ENCODE measurements at places on chromosomes 7 and 10.
A peak's percentile ranks its signal among the peaks of the same experiment; 100 is the strongest.

DNA sequence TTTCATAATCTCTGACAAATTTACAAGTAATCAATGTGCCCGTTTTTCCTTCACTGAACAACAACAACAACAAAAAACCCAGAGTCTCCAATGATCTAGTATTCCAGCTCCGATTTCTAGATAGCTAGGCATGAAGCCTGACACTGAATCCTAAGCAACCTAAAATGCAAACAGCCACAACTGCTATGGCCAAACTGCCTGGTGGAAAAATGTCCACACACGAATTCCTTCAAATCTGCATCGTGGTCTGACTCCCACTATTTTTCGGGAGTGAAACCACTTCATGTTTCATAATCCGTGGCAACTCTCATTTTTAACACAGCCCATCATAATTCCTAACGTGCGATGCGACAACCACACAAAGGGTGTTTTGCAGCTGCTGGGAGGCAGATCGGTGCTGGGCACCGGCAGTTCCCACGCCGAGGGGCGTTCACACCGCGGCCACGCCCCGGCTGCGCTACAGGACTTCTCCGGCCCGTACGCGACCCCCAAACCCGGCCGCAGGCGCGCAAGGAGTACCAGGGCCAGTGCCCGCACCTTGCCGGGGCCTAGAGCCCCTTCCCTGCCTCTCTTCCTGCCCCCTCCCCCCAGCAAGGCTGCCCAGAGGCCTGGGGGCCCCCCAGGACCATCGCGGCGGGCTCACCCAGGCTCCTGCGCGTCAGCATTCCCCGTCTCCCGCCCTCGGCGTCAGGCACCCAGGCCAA lies 814 bp downstream of the RUFY2 start:
- DNase-seq, result peak; percentile 50

DNA sequence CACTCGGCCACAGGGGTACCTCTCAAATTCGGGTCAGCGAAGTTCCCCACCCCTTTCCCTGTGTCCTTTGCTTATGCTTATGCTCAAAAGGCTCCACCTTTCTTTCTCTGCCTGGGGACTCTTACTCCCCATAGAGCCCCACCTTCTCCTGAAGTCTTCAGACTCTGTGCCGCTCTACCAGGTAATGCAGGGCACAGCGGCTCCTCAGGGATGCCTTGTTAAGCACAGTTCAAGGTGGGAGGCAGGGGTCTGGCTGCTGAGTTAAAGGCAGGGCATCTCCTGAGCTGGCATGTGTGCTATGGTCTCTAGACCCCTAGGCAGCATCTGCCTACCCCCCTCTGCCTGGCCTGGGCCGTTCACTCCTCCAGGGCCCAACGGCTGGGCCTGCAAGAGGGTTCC lies 3.0 kb upstream of the CXCL12 start:
- DNase-seq, result no peak

GRCh38 chr7:32289651-32290414 lies 200.3 kb downstream of the LSM5 start:
- no peak for DNase-seq

- DNase-seq, result peak; percentile 43
Measured at GRCh38 chr10:116287906-116288501, 15.0 kb upstream of the GFRA1 start.

DNA sequence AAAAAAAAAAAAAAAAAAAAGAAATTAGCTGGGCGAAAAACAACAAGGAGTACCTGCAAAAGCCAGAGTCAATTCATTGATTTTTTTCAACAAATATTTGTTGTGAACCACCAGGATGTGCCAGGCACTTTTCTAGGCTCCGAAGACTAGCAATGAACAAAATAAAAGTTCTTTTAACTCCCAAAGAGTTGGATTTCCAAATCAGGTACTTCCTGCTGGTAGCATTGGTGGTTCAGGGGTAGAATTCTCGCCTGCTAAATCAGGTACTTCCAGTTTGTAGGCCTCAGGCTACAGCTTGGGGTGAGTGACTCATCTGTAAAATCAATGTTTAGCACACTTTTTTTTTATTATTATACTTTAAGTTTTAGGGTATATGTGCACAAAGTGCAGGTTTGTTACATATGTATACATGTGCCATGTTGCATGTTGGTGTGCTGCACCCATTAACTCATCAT lies 10.9 kb downstream of the PPA1 start:
- peak; percentile 49 for DNase-seq

- no peak for DNase-seq
Measured at GRCh38 chr7:19762631-19763030, 10.8 kb downstream of the TMEM196 start.

- no peak for DNase-seq
Measured at GRCh38 chr7:148722340-148723165, 23.9 kb downstream of the CUL1 start.

DNA sequence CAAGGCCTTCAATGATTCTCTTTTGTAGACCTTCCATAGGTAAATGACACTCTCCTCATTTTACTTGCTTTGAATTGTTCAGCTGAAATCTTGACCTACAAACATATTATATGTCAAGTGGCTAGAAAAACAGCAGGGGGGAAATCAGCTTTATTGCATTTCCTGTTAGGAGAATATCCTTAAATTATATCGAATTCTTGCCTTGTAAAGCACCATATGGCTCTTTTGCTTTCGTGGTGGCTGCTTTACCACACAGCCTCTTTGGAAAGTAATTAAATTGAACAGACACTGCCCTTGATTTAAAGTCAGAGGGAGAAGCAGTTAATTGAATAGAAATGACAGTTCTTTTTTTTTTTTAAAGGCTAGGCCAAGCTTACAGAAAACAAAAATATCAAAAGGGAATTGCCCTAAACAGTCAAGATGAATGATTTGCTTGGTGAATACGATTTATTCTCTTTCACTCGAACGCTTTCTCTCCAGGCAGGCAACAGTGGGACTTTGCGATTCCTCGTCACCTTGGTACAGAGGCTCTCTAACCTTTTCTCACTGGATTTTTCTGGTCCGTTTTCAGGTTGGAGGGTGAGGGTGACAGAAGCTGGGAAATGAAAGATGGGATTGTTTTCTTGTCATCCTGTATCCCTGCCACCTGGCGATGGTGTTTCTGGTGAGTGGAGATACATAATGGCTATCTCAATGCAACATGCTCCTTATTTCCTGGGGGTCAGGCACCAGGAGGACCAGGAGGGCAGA lies 126.0 kb downstream of the GATA3 start:
- DNase-seq, result no peak

DNA sequence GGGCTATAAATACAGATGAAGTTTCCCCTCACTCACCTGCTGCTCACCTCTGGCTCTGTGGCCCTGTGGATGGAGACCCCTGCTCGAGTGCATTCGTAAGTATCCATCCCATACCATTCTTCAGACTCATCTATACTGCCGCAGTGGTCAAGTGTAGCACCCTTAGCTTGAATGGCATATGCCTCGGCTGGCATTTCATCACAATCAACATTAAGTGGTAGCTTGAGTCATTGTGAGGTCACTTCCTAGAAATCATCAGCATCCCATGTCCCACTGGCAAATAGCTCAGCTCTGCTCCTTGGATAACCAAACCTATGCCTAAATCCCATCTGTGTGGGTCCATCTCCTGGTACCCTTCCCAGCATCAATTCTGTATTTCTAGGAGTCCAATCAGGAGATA lies 38.2 kb downstream of the MDH2 start:
- no peak for DNase-seq

- DNase-seq, result no peak
Measured at GRCh38 chr10:122348935-122349361, 25.6 kb upstream of the PLEKHA1 start.

DNA sequence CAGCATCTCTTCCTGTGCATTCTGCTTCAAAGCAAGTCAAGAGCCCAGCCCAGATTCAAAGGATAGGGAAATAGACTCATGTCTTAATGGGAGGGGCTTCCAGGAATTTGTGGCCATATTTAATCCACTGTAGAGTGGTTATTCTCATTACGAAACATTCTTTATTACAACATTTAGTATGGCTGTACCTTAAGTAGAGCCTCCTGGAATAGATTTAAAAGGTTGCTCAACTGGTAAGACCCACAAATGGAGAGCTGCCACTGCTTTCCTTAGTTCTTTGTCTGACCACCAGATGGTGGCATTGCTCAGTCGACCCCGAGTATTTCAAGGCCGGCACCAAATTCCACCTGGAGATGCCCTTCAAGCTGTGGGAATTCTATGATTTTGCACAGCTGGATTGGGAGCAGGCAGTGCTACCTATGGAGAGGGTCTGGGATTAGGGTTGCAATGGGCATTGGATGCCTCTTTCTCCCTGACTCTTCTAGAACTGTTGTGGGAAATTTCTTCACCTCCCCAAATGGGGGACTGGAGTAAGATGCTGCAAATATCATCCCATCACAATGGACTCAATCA lies 102.2 kb downstream of the RBM20 start:
- DNase-seq, result peak; percentile 78

DNA sequence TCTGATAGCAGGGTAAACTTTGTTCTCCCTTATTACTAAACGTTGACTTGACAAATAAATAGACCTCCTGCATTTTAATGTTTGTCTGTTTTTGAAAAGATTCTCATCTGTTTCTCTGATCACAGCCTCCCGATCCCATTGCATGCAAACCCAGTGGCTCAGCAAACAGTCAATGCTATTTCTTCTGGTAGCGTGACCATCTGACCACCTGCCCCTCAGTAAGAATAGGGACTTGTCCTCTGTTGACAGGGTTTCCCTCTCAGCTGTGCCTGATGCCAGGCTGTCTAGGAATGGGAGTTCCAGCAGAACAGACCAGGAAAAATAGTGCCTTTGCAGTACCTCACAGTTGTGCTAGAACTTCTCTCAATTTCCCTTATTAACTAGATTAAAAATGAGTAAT lies 40.7 kb upstream of the EBLN1 start:
- no peak for DNase-seq

- DNase-seq, result peak; percentile 69
Measured at GRCh38 chr7:123871998-123872867, 27.3 kb downstream of the HYAL4 start.

DNA sequence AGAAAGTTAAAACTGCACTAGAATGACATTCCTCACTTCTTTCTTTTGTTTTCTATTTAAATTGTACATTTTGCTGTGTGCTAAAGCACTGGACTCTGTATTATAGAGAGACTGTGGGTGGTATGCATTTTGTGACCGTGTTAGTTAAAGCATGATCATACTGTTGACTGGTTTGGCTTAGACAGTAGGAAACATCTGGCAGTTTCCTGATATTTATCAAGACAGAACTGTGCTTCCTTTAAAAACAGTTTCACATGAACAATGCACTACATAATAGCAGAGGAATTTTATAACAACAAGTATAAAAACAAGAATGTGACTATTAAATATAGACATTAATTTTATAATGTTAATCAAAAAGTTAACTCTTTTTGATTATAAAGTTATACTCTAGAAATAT lies 23.1 kb downstream of the GNG11 start:
- DNase-seq, result no peak

DNA sequence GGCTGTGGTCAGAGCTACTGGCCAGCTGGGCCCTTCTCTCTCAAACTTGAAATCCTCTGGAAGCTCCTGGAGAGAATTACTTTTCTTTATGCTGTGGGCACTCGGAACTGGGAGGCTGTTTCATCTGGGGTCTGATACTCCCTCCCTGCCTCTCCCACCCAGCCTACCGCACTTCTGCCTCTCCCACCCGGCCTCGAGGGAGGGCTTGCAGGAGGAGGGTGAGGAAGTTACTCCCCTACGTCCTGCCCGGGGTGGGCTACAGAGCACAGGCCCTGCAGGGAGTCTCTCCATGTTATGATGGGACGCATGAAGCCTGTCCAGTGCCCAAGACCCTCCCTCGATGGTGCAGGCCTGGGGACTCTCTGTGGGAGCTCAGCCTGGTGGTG lies 584.6 kb upstream of the MKI67 start:
- DNase-seq, result no peak

DNA sequence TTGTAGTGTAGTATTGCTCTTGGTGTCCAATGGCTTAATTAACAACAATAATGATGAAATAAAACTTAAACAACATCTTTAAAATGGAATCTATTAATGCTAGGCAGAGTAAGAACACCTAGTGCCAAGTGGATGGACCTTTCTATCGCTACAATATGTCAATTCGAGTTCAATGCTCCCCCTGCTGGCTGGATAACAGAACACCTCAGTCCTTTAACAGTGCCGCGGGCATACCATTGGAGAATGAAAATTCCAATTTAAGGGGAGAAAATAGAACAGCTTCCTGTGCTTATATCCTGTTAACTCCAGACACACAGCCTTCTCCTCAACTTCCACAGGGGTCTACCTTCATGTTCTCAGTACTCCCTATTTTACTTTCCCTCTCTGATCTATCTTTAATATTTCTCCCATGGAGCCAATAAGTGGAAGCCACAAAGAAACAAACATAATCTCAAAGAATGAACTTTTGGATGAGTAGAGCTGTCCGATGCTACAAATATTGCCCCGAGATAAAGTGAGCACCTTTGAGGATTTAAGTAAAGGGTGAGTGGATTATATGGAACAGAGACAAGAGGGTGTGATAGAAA lies 41.4 kb downstream of the COL1A2 start:
- peak; percentile 79 for DNase-seq

DNA sequence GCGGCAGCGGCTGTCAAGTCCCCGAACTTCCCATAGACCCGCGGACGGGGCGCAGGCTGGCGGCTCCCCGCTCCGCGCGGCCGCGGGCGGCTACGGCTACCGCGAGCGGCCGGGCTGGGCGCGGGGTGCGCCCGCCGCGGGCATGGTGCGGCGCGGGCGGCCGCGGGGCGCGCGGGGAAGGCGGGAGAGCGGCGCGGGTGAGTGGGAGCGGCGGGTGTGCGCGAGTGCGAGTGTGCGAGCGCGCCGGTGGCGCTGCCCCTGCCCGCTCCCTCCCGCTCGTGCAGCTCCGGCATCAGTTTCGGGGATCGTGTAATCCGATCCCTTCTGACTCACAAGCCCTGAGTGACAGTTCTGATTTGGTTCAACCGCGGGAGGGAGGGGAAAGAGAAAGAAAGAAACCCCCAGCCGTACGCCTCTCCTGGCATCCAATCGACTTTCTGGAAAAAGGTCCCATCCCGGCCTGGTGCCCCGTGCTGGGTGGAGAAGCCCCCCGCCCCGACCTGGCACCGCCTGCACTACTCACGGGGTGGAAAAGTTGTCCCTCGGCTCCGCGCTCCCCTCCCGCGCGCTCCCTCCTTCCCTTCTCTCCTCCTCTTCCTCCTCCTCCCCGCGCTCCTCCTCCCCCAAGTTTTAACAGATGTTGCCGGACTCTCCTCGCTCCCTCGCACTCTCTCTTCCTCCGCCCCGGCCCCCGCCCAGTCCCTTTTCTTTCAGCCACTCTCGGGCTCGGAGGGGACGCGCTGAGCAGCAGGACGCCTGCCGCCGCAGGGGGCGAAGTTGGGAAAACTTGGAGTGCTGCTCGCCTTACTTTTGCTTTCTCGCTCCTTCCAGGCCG lies at the start of gene GLI3:
TSS of gene GLI3 (minus strand) at position 234 of the 835 bp plus-strand sequence. CDS start 13,956 bp downstream, outside the sequence.
- peak; percentile 44 for DNase-seq

Data from LoVo (cell line).